Activated naive CD8-positive, alpha-beta T cell treated with anti-CD3 and anti-CD28 coated beads for 36 hours (primary cell): ENCODE measurements at places on chromosomes 1 and 21. TPM values are rescaled to one million over a fixed set of nuclear protein-coding genes. Genes with fewer than 3 reads are reported as not detected.
A peak's percentile ranks its signal among the peaks of the same experiment; 100 is the strongest.

DNA sequence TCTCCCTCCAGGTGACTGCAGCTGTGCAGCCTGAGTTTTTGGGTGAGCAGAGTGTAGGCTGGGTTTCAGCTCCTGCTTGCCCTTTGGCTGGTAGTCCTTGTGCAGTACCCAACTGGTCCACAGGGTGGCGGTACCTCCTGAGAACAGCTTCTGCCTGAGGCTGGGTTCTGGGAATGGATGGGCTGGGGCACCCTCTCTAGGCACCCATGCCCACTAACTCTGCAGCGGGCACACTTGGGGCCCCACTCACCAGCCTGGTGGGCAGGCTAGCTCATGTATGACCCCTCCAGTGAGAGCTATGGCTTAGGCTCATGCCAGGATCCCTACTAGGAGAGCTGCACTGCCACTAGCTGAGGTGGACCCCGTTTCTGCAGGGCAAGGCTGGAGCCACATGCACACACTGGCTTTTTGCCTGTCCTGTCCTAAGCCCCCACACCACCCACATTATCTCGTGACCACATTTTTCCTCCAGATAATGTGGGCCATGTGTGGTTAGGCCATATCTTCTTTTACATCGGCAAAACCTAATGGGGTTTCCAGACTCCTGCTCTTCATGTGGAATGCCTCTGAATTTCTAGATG is 15.5 kb upstream of the GSTM4 start:
- no peak overlapping the region for H3K27ac ChIP-seq
- H3K27me3 ChIP-seq, result no peaks in the 10 kb centered on the region
- H3K4me3 ChIP-seq, result no peak overlapping the region
- H3K36me3 ChIP-seq, result no peaks in the 10 kb centered on the region
- H3K4me1 ChIP-seq, result peaks cover 8% of the 10 kb centered on the region

- no peak overlapping the region for H3K27ac ChIP-seq
- peaks cover 9% of the 10 kb centered on the region for H3K4me1 ChIP-seq
Measured at GRCh38 chr1:70672442-70672888, 261.4 kb downstream of the CTH start.

EXO1 gene
- total RNA-seq, result 91.8 TPM

DNA sequence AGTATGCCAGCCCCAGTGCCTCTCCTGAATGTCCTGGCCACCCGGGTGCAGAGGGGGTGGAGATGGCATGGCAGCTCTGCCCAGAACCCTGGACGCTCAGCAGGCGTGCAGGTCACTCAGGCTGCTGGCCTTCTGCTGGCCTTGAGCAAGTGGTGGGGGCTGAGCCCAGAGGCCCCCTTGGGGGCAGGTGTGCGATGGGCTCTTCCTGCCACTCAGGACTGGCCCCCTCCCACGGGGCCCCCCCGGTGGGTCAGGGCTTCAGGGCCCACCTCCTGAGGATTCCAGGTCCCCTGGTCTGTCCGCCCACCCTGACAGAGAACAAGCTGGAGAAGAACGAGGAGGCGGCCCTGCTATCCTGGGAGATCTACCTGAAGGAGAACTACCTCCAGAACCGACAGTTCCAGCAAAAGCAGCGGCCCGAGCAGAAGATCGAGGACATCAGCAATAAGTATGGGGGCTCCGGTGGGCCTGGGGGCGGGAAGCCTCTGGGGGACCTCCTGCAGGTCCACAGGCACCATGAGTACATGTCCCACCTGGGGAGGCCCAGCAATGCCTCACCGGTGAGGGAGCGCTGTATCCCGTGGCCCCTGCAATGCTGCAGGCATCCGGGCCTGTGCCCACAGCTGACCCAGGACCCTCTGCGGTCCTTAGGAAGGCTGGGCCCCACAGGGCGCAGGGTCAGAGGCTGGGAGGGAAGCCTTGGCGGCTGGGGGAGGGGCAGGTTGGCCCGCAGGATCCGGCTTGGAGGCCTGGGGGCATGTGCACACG is 37.0 kb upstream of the LRRC3 start:
- no peaks in the 10 kb centered on the region for H3K4me1 ChIP-seq

DNA sequence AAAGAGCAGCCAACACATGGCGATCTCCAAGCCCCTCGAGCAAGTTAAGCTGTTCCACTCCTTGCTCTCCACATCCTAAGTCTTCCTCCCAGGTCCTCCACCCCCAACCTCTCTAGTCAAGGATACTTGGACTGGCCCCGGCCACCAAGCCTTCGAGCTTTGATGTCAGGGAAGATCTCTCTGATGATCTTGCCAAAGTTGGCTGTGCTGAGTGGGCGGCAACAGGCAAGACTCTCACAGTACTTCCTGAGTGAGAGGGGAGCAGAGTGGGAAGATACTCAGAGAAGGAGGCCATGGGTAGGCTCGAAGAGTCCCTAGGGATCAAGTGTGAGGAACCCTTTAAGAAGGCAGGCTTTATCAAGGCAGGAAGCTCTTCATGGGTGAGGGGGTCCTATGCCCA is 2.8 kb downstream of the RFX5 start:
- H3K4me3 ChIP-seq, result no peak overlapping the region
- DNase-seq, result no peak
- peak overlapping the region; percentile 63 for H3K27ac ChIP-seq

ADSS2 gene
- total RNA-seq, result 66.1 TPM

TMPRSS3 gene
- total RNA-seq, result 50.7 TPM

DNA sequence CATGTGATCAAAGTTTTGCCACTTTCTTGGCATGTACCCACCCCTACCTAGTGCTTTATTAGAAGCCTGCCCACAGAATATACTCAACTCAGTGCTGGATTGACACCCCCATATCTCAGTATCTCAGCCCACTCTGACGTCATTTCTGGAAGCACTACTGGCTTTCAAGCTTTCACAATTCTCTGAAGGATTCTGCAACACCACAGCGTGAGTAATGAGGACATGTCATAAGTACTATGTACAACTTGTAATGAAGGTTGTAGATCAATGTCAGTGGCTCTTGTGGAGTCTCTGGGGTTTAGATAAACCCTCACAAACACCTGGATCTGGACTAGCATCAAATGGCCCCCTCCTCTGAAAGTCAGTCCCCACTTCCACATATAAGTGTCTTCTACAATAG is 57.2 kb downstream of the TNFSF4 start:
- H3K27ac ChIP-seq, result no peak overlapping the region
- peaks cover 23% of the 10 kb centered on the region for H3K36me3 ChIP-seq
- DNase-seq, result no peak

DNA sequence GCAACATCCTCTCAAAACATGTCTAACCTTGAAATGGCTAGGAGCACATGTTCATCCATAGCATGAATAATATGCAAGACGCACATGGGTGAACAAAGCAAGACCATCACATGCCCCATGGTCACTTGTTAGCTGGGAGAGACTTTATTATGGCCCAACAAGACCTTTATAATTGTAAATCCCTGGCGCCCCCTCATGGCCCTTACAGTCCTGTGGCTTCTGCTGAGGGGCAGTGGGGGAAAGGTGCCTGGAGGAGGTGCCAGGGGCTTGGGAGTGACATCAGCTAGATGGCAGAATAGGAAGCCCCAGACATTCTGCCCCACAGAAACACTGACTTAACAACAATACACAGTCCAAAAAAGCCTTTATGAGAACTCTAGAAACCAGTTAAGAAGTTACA is 51.7 kb downstream of the CSMD2 start:
- no peak overlapping the region for H3K4me3 ChIP-seq
- no peak overlapping the region for H3K27ac ChIP-seq
- H3K4me1 ChIP-seq, result no peaks in the 10 kb centered on the region
- H3K36me3 ChIP-seq, result peaks cover 1% of the 10 kb centered on the region
- no peaks in the 10 kb centered on the region for H3K27me3 ChIP-seq
- no peak for DNase-seq

DISC1 gene
- total RNA-seq, result 2.0 TPM

ZNF648 gene
- total RNA-seq, result not detected

- H3K4me3 ChIP-seq, result no peak overlapping the region
- DNase-seq, result no peak
- H3K27me3 ChIP-seq, result no peaks in the 10 kb centered on the region
- peaks cover 13% of the 10 kb centered on the region for H3K36me3 ChIP-seq
- no peaks in the 10 kb centered on the region for H3K4me1 ChIP-seq
Measured at GRCh38 chr1:5981009-5981380, 11.2 kb downstream of the NPHP4 start.

OR6F1 gene
- total RNA-seq, result not detected

- H3K27me3 ChIP-seq, result no peaks in the 10 kb centered on the region
- no peak for DNase-seq
- H3K4me3 ChIP-seq, result no peak overlapping the region
- peaks cover 28% of the 10 kb centered on the region for H3K4me1 ChIP-seq
Measured at GRCh38 chr1:156203331-156203730, 9.4 kb downstream of the SLC25A44 start.

DNA sequence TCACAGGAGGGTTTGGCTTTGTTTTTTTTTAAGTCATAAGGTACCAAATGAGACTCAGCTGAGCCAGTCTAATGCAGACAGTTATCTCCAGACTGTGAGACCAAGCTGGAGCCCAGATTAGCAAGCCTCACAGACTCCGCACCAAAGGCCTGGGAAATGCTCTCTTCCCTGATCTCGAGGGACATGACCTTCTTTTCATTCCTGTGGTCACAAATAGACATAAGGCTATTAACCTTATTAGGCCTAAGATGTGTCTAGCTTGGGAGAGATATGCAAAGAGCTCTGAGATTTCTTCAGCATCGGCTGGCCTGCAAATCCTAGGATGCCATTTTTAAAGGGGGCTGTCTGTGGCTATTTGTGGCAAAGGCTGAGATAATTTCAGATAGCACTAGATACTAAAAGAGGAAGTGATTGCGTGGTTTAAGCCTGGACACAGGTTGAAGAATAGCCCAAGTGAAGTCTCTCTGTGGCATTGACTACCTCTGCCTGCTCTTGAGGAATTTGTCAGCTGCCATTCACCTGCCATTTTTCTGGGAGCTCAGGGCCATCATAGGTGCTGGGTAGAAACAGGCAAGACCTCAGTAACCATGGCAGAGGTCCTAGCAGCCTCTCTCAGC is 301.3 kb downstream of the SIPA1L2 start:
- no peak overlapping the region for H3K27ac ChIP-seq
- DNase-seq, result no peak
- H3K27me3 ChIP-seq, result peaks cover 10% of the 10 kb centered on the region

GRCh38 chr1:32255072-32256071 is 4.3 kb downstream of the LCK start:
- peak overlapping the region; percentile 86 for H3K27ac ChIP-seq
- DNase-seq, result no peak
- peaks cover 65% of the 10 kb centered on the region for H3K36me3 ChIP-seq
- peaks cover 47% of the 10 kb centered on the region for H3K4me1 ChIP-seq
- H3K27me3 ChIP-seq, result no peaks in the 10 kb centered on the region

RIPPLY3 gene
- total RNA-seq, result 0.10 TPM

DNA sequence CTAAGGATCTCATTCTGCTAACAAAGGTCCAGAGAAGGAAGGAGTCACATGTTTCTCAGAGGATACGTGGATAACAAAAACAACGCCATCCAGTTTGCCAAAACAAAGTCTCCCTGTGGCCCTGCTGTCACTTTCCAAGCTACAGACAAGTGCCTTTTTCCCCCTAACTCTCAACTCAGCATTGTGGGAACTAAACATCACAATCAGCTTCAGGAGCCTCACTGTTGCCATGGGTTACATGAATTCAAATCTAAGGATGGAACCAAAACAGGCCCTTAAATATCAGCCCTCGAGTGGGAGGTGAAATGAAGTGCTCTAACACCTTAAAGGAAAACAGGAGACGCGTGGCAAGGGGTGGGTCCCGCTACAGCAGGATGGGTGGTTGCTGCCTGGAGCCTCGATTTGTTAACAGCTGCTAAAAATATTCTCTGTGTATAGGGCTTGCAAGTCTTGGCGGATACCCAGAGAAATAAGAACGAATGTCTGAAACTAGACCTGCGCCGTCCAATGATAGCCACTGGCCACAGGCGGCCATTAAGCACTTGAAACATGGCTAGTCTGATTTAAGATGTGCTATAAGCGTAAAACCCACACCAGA is 66.4 kb upstream of the SOD1 start:
- H3K4me3 ChIP-seq, result no peak overlapping the region
- DNase-seq, result no peak
- H3K27ac ChIP-seq, result no peak overlapping the region
- H3K27me3 ChIP-seq, result no peaks in the 10 kb centered on the region

- DNase-seq, result no peak
- peak overlapping the region; percentile 47 for H3K27ac ChIP-seq
- H3K4me1 ChIP-seq, result peaks cover 47% of the 10 kb centered on the region
- H3K27me3 ChIP-seq, result no peaks in the 10 kb centered on the region
- peaks cover 8% of the 10 kb centered on the region for H3K36me3 ChIP-seq
- no peak overlapping the region for H3K4me3 ChIP-seq
Measured at GRCh38 chr21:35149698-35150097, 100.6 kb upstream of the RUNX1 start.

LYPD8 gene
- total RNA-seq, result not detected

- H3K4me3 ChIP-seq, result no peak overlapping the region
- H3K27ac ChIP-seq, result no peak overlapping the region
- no peaks in the 10 kb centered on the region for H3K27me3 ChIP-seq
- H3K36me3 ChIP-seq, result no peaks in the 10 kb centered on the region
- H3K4me1 ChIP-seq, result peaks cover 3% of the 10 kb centered on the region
- DNase-seq, result no peak
Measured at GRCh38 chr1:225348400-225348799, 79.4 kb downstream of the LBR start.

DNA sequence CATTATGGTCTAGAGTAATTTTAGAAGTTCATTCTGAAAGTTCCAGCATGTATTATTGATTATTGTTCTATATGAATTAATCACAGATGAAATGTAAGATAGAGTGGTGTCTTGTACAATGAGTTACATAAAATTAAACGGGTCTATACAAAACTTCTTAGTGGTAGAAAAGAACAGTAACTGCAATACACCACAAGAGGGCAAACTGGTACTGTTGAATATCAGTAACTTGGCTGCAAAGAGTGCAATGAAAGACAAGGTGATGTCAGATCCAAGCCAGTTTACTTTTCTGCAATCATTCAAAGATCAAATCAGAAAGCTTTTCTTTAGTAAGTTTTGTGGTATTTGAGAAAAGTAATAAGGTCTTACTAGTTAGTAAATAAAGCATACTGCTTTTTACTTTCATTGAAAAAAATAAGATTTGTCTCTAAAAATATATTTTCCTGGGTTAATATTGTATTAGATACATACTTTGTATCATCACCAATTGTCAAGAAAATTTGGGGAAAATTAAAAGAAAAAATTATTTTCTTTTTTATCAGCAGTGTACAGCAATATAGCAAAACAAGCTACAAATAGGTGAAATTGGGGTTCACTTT is 66.4 kb upstream of the BTG3 start:
- no peak for DNase-seq
- no peak overlapping the region for H3K4me3 ChIP-seq
- H3K36me3 ChIP-seq, result no peaks in the 10 kb centered on the region
- H3K27ac ChIP-seq, result no peak overlapping the region
- H3K27me3 ChIP-seq, result no peaks in the 10 kb centered on the region

ASB17 gene
- total RNA-seq, result not detected
